ENCODE measurements at places on chromosomes 13 and 19. TPM values are rescaled to one million over a fixed set of nuclear protein-coding genes. Genes with fewer than 3 reads are reported as not detected.

Gene ZNF560
- not detected for total RNA-seq

Gene SHISA2
- total RNA-seq = 2.2 TPM

Gene MUC16
- not detected for total RNA-seq

Gene ETV2
- total RNA-seq = 1.1 TPM

Gene TMEM238
- 9.7 TPM for total RNA-seq

Gene PRSS57
- total RNA-seq = not detected

Gene NECTIN2
- total RNA-seq = 0.44 TPM

Gene ZNF761
- total RNA-seq = 11.6 TPM

Gene MEDAG
- total RNA-seq = not detected

Gene ERICH4
- total RNA-seq = not detected

Gene TSEN34
- 18.4 TPM for total RNA-seq

Gene TLE2
- total RNA-seq = 2.3 TPM

Gene CACNA1A
- total RNA-seq = 0.28 TPM

Gene TLE6
- total RNA-seq = 1.1 TPM

Gene EDNRB
- total RNA-seq = not detected

Gene IGFL2
- 0.40 TPM for total RNA-seq

Gene VMAC
- 3.2 TPM for total RNA-seq

Gene DHDH
- not detected for total RNA-seq

Gene ODAD3
- total RNA-seq = 0.24 TPM

Gene SHD
- total RNA-seq = not detected

Gene CYP2F1
- not detected for total RNA-seq

Gene TMPRSS9
- 0.09 TPM for total RNA-seq

Gene PPP6R1
- 196 TPM for total RNA-seq

Gene IPO5
- total RNA-seq = 245 TPM

Gene ZNF99
- not detected for total RNA-seq

Gene GPR108
- 97.7 TPM for total RNA-seq

Gene MFSD12
- 119 TPM for total RNA-seq

Gene CEACAM7
- total RNA-seq = not detected

Gene KLF1
- 1.2 TPM for total RNA-seq

Gene PSG4
- not detected for total RNA-seq

Gene COLGALT1
- 103 TPM for total RNA-seq

Gene DNAAF3
- not detected for total RNA-seq

Gene TEX29
- 0.51 TPM for total RNA-seq

Gene CGB3
- not detected for total RNA-seq

Gene EEF1AKMT1
- total RNA-seq = 14.6 TPM

Gene ZNF700
- total RNA-seq = 12.6 TPM

Gene LIM2
- total RNA-seq = 0.24 TPM

Gene DIS3
- total RNA-seq = 52.1 TPM

Gene TEX26
- not detected for total RNA-seq

Gene C1QTNF9B
- not detected for total RNA-seq

Gene FAM32A
- total RNA-seq = 59.2 TPM

Gene SARS2
- 41.6 TPM for total RNA-seq

Gene ZNF527
- total RNA-seq = 4.9 TPM

Gene ZNF296
- total RNA-seq = 4.7 TPM

Gene ACER1
- not detected for total RNA-seq

Gene PTGIR
- 194 TPM for total RNA-seq

Gene MCEMP1
- total RNA-seq = not detected

Gene UBE2L5
- total RNA-seq = not detected

Gene MAST1
- total RNA-seq = 2.4 TPM

Gene CYP4F2
- not detected for total RNA-seq

Gene PRRG2
- 1.0 TPM for total RNA-seq

Gene FCER2
- total RNA-seq = not detected

Gene ZNF414
- total RNA-seq = 25.6 TPM

Gene CDK8
- 20.0 TPM for total RNA-seq

Gene PRX
- total RNA-seq = 0.84 TPM

Gene ITM2B
- total RNA-seq = 53.1 TPM

Gene NOP53
- 222 TPM for total RNA-seq

Gene APLP1
- 2.4 TPM for total RNA-seq
